ENCODE measurements at places on chromosomes 6 and 20.

DNA sequence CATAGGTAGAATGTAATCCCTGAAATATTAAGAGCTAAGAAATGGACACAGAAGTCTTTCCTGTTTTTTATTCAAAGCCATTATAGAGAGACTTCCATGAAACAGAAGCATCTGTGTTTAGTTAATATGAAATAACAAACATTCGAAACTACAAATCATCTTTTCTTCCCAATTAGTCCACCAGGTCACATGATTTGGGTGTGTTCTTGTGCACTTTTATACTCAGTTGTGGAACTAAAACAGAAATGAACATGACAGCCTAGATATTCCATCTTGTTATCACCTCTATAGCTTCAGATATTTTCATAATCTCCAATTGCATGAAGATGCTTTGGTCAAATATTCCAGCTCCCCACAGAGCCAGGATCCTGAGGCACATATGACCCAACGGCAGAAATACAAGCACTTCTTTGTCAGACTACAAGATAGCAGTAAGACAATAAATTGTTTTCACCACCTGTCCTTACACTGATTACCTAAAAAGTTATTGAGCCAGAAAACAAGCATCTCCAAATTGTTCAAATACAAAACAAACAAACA lies 116.8 kb upstream of the BEND6 start:
- DNase-seq, result no peak

DNA sequence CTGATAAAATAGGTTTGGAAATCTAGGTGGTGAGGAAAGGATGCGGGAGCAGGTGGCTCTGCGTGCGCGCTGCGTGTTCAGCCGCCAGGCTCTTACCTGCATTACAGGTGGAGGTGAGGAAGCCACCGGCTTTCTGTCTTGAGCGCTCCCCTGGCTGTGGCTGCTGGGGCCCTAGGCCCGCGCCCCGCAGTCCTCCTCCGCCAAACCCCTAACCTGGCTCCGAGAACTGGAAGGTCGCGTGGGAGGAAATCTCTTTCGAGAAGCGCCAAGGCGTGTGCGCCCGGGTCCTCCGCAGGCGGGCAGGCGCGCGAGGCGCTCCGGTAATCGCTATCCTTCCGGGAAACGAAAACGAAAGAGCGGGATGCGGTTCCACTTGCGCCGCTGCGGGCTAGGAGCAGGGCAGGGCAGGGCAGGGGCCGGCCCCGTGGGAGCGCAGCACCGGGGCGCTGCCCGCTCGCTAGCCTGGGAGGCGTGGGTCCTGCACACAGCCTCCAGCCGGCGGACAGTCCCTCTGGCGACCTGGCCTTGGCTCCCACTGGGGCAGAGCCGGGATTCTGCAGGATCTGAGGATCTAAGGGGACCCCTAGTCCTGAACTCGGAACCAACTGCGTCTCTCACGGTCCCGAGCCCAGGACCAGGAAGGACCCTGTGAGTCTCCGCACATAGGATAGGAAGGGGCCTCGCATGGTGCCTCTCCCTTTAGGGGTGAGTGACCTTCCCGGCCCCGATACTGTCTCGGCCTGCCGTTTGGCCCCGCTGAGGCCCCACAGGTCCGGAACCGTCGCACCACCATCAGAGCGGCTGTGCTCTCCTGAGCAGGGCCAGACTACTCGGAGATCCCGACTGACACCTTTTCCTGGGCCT lies at the start of gene ETV7:
Gene ETV7, minus strand, starts transcription at position 230 of the 864 bp plus-strand sequence. Its CDS starts 128 bp downstream, at position 102.
- peak; percentile 57 for DNase-seq

- DNase-seq, result no peak
Measured at GRCh38 chr6:31581434-31582229, 592 bp downstream of the LTB start.

DNA sequence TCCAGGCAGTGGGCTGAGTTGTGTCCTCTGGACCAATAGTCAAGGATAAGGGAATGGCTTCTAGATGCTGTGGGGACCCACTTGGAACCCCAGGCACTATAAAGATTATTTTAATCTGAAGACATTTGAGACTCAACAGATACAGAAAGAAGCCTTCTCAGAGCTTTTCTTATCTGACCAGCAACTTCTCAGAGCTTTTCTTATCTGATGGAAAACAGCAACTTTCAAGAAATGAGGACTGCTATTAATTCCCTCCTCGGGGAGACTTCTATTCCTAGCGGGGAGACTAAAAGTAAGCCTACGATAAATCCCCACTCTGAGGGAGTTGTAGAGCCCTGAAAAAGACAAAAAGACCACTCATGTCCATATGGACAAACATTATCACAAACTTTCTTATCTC lies 160.5 kb downstream of the RNASET2 start:
- no peak for DNase-seq

DNA sequence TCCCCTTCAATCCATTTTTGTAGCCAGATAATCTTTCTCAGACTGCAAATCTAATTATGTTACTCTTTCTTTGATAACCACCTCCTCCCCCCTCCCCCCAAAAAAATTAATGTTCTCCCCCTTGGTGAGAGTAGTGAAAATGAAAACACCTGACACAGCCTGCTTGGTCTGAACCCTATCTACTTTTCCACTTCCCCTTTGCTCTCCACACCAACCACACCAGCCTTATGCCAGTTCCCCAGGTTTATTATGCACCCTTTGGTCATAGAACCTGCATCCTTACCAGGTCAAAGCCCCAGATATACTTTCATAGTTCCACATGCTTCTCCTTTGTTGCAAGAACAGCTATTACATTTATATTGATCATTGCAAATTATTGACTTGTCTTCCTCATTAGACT lies 19.4 kb downstream of the PFDN4 start:
- no peak for DNase-seq

DNA sequence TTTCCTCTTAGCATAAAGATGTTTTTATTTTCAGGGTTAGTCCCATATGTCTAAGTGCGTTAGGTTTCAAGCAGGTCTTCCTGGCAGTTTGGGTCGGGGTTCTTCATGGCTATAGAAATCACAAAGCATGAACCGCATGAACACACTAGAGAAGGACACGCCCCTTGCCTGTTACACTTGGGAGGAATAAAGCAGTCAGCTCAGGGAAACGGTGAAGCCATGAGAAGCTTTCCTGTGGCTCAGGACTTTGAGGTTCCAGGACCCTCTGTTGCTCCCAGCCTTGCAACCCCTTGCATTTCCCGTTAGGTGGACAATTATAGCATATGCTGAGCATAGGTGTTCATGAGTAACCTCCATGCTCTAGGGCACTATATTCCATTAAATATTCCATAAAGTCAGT lies 96.7 kb downstream of the SYCP2 start:
- no peak for DNase-seq

DNA sequence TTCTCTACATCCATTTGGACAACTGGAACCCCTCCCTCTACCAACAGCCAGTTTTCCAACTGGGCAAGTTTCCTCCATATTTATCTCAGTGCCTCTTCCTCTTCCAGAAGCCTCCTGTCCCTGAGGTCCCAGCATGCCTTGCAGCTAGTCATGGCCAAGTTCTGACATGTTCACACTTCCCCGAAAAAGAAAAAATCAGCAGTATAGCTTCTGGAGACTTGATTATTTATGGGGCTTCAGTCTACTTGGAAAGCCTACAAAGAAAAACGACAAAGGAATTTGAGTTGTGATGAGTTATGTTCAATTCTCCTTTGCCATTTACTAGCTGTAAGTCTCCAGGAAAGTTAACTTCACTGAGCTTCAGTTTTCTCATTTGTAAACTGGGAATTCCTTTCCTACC lies 406.5 kb downstream of the MAFB start:
- no peak for DNase-seq

- no peak for DNase-seq
Measured at GRCh38 chr20:44719841-44720240, 4.7 kb downstream of the CCN5 start.

GRCh38 chr6:128107682-128108081 lies 206.8 kb upstream of the THEMIS start:
- DNase-seq, result no peak

DNA sequence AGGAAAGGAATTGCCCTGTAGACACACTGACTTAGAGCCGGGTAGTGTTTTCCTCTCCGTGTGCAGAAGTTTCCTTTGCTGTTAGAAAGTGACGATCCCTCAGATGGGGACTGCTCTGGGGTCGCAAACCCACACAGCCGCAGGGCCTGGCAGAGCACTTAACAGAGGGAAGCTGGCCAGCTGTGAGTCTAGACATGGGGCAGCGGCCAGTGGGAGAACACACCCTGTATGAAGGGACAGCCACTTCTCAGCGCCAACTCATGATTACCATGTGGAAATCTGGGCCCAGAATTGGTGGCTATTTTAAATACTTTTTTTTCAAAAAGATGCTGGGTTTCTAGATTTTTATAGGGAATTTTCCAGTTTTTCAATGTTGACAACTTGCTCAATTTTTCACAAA lies 39.4 kb downstream of the SLC9A8 start:
- DNase-seq, result no peak

- no peak for DNase-seq
Measured at GRCh38 chr20:21450572-21450971, 53.2 kb upstream of the NKX2-4 start.

DNA sequence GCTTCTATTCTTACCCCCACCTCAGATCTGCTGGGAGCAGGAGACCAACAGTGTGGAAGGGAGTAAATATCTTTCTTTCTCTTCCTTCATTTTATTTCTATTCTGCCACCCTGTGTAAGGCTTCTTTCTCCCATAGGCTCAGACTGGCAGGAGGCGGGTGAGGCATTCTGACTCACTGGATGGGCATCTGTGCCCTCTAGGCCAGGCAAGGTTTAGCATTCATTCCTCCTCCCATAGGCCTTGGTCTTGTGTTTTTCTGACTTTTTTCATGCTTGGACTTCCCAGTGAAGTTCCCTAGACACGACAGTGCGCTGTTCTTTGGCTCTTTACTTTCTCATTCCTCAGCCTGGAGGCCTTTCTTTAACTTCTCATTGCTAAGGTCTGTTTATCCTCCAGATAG lies 235.2 kb downstream of the SYNE1 start:
- DNase-seq, result peak; percentile 29

DNA sequence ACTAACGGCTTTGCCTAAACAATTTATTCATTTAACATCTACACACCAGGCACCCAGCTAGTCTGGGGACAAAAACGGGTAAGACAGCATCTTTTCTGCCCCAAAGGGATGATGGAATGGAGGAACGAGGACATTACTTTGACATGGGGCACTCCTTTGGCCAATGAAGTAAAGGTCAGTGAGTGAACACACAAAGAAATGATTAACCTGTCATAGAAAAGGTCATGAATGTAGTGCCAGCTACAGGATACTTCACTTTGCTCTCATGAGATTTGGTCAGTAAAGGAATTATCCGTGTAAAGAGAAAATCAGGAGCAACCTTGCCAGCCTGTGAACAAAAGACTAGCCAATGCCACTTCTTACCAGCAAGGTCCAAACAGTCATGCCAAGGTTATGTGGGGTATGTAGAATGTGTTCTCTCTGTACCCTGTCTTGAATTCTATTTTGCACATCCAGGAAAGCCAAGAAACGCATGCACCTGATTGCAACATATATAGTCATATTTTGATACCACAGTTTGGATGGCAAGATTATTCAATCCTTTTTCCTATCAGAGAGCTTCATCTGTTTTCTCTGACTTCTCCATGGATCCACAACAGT lies 145.3 kb downstream of the GMPR start:
- DNase-seq, result no peak

- no peak for DNase-seq
Measured at GRCh38 chr6:82987951-82988350, 77.7 kb downstream of the UBE3D start.

DNA sequence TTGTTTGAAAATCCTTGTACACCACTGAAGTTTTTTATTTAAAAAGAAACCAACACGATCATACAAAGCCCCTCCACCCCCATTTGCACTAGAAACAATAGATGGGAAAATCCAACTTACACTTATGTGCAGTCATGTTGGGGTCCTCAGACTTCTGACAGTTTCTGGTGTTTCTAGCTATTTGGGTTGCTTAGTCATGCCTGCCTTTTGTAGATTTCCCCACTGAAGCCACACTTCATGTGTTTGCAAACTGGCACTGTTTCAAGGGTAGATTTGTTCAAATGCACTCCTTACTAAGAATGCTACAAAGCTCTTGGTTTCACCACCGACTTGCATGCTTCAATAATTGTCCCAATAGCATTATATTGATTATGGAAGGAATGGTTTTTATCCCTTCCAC lies 1.5 kb downstream of the SH3BGRL2 start:
- no peak for DNase-seq

GRCh38 chr6:156776470-156776839 lies 723 bp upstream of the ARID1B start:
- no peak for DNase-seq

DNA sequence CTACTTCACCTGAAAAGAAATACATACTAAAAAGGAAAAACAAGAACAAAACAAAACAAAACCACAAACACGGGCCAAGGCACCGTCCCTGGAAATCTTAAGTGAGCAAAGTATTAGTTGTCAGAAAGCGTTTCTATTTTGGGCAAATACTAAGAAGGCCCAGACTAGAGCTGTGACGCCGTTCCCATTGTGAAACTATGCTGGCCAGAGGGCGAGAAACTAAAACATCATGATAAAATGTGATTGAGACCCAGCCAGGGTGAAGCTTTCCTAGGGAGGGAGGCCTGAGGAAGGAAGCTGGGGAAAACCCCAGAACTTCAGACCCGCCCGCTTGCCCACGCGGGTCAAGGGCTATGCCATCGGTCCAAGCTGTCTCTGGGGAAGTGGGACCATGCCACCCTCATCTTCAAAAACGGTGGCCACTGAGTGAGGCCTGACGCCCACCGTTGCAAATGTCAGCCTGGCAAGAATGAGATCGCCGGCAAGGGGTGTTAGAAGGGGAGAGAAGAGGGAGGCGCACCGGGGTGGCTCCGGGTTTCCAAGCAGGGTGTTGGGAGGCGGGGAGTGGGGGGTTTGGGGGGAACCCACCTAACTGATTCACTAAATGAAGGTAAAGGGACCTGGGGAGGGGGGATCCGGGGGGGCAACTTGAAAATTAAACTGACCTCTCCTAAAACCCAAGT lies 1950.9 kb upstream of the DEFB115 start:
- no peak for DNase-seq

DNA sequence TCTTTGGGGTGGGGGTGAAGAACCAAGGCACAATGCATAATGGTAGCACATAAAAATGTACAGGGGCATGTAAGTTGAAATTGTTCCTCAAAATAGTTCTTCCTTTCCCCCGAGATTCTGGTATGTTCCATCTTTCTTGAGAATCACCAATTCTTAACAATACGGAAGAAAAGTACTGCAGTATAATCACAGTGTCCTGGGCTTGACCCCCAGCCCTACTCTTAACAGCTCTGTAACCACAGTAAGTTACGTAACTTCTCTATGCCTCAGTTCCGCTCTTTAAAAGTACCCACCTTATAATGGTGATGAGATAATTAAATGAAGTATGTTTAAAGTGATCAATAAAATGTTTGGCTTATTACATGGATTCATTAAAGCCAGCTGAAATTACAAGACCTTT lies 104.5 kb downstream of the SMLR1 start:
- DNase-seq, result no peak

GRCh38 chr6:5081955-5082354 lies 3.2 kb upstream of the PPP1R3G start:
- peak; percentile 22 for DNase-seq

- no peak for DNase-seq
Measured at GRCh38 chr6:146891615-146892265, 293.0 kb downstream of the ADGB start.
